ENCODE measurements at places on chromosomes 7 and 10.

- no peak for DNase-seq
Observed at GRCh38 chr10:79356104-79356503, 8.8 kb downstream of the PPIF start.

DNA sequence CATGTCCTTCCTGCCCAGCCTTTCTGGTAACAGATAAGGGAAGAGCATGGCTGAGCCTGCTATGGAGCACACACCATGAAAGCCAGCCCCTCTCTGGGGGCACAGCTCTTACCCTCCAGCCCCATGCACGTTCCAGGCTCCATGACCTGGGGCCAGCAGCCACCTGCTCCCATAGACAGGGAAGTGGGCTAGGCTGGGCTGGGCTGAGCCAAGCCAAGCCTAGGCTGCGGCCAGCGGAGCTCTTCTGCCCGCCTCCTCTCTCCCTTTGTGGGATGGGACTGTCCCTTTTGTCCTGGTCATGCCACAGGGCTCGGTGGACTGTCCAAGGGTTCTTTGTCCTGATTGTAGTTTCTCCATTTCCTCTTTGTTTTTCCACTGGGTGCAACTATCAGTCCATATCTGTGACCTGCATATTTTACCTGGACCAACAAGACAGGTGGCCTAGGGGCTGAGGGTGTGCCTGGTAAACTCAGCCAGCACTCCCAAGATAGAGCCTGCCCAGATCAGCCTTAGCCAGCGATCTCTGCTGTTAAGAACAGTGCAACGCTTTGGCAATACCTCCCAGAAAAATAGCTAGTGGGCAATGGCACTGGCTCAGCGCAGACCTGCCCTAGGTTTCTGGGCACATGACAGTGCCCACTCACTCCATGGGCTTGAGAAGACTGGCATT, 97.2 kb upstream of the BTBD16 start:
- no peak for DNase-seq

DNA sequence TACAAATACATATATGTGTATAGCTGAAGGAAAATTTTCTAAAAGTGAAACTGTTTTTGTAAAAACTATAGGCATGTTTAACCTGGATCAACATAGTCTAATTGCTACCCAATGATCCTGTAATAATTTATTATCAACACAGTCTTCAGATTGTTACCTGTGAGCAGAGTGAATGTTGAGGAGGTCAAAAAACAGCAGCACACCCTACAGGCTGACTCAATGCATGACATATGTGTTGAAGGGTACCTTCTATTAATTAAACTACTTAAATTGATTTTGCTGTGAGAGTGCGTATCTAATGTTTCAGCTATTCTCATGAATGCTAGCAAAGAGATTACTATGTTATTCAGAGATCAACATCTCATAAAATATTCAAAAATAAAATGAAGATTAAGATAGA, 411.4 kb downstream of the TNS3 start:
- no peak for DNase-seq

DNA sequence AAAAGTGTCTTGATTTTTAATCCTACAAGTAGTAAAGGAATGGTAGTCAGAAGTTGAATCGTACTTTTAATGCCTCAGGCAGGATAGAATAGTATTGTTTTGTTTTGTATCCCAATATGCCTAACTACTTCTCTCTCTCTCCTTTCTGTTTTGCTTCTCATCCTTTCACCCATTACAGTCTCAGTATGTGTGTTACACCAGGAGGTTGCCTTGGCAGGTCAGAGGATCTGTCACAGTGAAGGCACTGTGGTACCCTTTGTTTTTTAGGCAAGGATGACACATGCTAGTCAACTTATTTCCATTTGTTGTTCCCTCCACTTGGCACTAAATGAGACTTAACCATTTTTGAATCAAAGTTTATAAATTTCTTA, 94.4 kb downstream of the MAPK8 start:
- no peak for DNase-seq

DNA sequence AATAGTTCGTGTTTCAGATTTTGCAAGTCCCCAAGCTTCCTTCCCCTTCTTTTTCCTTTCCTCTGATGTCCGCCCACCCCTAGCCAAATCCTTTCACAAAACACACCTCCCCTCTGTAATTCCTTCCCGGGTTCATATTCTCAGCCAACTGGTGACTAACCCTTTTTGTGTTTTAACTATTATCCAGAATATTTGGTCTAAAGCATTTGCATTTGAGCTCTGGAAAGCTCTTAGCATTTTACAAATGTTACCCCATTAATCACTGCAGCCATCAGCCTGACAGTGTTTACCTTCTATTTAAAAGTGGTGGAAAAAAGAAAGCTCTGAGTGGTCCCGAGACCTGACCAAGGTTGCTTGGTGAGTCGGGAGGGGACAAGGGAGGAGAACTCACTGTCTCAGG, 139.0 kb downstream of the CREB5 start:
- DNase-seq: no peak

GRCh38 chr10:51046654-51047053, 27.6 kb upstream of the PRKG1 start:
- no peak for DNase-seq

GRCh38 chr7:151206914-151207313, 3.4 kb downstream of the H2BK1 start:
- no peak for DNase-seq

GRCh38 chr10:114694752-114695151, 36.7 kb upstream of the ABLIM1 start:
- DNase-seq: no peak

- no peak for DNase-seq
Observed at GRCh38 chr7:5217851-5218331, 27.9 kb downstream of the WIPI2 start.

GRCh38 chr10:110392121-110392520, 87.4 kb upstream of the SMNDC1 start:
- DNase-seq: no peak

DNA sequence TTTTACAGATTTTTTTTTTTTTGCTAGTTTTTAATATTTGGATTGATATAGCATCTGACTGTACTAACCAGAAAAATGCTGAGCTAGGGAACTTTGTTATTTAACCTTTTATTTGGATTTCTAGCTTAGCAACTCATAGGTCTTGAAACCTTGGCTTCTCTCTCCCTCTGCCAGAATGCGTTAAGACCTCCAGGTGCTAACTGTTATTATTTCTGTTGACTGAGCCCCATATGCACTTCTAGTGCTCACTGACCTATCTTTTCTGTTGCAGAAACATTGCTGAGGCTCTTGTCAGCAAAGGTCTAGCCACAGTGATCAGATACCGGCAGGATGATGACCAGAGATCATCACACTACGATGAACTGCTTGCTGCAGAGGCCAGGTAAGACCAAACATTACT, 143.6 kb downstream of the LRRC4 start:
- DNase-seq: no peak

GRCh38 chr10:31819391-31819820, 109.2 kb downstream of the ARHGAP12 start:
- no peak for DNase-seq

DNA sequence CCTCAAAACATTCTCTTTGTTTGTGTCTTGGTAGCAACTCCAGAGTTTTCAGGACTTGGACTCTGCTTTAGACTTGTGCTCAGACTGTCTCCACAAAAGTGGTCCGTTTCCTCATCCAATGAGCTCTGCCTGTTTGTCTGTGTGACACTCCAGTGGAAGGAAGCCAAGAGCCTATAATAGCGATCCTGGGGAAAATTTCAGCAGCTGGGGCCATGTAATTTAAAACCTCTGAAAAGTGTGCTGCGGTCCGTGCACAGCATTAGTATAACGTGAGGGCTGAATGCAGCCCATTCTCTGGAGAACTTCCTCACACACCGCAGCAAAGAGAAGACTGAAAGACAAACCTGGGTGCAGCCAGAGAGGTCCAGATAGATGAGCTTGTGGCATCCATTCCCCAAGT, at the start of gene LRRC17:
Gene LRRC17, plus strand, starts transcription at position 259 of the 400 bp plus-strand sequence. CDS start 20,914 bp downstream, outside the sequence.
- DNase-seq: no peak

DNA sequence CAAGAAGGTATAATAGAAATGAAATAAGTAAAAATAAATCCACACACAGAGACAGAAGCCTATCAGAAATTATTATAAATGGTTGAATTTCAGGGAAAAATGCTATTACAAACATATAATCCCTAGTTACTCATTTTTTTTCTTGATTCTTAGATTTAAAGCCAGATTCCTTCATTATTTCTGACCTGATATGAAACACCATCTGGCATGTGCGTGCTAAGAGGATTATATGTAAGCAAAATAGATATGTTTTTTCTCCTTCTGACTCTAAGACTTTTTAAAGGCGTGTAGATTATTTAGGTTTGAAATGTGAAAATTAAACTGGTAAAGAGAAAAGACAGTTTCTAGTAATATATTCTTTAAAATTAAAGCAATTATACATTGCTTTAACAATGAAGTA, 236.7 kb upstream of the ETV1 start:
- no peak for DNase-seq

- no peak for DNase-seq
Observed at GRCh38 chr7:134031835-134032617, 95.1 kb upstream of the LRGUK start.

DNA sequence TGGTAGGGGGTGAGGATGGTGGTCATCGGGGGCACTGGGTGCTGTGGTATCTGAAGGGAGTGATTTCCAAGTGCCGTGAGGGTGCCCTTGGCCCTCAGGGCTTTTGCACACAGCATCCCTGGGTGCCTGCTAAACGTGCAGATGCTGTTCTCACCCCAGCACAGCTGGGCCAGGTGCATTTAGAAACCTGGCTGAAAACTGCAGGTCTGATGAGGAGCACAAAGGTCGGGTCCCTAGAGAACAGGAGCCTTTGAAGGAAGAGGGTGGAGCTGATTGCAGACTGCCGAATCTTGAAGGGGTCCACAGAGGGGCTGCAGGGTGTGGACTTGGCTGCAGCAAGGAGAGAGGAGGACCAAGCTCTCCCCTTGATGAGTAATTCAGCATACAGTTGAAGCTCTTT, 32.0 kb downstream of the ZMIZ1 start:
- DNase-seq: no peak

GRCh38 chr10:72561745-72562166, 64.1 kb downstream of the MICU1 start:
- no peak for DNase-seq

GRCh38 chr7:158386866-158387545, 200.6 kb downstream of the PTPRN2 start:
- DNase-seq: no peak

- DNase-seq: no peak
Observed at GRCh38 chr7:71348821-71349681, 217.1 kb downstream of the GALNT17 start.

DNA sequence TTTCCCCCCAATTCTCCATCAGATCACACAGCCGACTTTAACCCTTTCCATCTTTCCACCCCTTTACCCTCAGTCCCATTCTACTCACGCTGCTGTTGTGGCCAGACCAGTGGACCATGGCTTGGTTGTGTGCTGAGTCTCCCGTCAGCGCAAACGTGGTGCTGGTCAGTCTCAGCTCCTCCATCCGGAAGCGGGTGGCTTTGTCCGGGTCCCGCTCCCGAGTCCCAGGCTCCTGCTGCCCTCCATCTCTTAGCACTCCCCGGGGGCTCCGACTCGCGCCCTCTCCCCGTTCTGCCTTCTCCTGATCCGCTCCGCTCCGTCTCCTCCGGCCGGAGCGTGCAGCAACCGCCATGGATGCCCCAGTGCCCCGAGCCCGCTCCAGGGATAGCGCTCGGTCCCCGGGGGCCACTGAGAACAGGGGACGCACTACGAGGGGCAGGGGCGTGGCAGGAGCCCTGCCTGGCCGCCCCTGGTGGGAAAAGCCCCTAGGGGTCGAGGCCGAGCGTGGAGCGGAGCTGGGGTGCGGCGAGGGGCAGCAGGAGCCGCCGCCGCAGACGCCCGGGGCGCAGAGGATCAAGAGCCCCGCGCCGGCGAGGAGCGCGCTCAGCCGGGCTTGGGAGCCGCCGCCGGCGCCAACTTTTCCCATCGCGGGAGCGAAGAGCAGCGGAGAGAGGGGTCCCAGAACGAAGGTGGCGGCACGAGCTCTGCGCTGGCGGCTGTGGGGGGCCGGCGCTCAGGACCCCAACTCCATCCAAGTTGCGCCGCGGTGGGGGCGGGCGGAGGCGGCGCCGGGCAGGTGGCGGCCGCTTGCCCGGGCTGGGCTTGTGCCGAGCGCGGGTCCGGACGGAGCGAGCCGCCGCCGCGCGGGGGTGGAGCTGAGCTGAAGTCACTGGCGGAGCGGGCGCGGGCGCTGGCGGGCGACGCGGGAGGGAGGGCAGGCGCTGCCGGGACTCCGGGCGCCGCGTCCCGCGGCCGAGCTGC, at the start of gene SORCS1:
Gene SORCS1, minus strand, starts transcription at position 826 of the 981 bp plus-strand sequence.
- no peak for DNase-seq
